SHP77 treated with DMSO at 0.1 percent for 48 hours (cell line): ENCODE measurements at places on chromosomes 1 and 21.

GRCh38 chr1:197413564-197413963, 145.5 kb downstream of the CRB1 start:
- DNase-seq: no peak

DNA sequence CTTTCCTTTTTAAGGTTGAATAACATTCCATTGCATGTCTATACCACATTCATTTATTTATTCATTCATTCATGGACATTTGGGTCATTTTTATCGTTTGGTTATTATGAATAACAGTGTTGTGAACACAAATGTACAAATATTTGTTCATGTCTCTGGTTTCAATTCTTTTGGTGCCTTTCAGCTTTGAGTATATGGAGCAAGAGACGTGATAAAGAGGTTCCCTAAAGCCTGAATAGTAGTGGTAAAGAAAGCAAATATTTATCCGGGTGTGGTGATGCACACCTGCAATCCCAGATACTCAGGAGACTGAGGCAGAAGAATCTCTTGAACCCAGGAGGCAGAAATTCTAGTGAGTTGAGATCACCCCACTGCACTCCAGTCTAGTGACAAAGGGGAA, 5.3 kb upstream of the RLF start:
- DNase-seq: no peak

GRCh38 chr1:87686136-87686495, 357.4 kb downstream of the LMO4 start:
- no peak for DNase-seq

GRCh38 chr21:42818328-42818749, 61.0 kb downstream of the WDR4 start:
- DNase-seq: no peak

DNA sequence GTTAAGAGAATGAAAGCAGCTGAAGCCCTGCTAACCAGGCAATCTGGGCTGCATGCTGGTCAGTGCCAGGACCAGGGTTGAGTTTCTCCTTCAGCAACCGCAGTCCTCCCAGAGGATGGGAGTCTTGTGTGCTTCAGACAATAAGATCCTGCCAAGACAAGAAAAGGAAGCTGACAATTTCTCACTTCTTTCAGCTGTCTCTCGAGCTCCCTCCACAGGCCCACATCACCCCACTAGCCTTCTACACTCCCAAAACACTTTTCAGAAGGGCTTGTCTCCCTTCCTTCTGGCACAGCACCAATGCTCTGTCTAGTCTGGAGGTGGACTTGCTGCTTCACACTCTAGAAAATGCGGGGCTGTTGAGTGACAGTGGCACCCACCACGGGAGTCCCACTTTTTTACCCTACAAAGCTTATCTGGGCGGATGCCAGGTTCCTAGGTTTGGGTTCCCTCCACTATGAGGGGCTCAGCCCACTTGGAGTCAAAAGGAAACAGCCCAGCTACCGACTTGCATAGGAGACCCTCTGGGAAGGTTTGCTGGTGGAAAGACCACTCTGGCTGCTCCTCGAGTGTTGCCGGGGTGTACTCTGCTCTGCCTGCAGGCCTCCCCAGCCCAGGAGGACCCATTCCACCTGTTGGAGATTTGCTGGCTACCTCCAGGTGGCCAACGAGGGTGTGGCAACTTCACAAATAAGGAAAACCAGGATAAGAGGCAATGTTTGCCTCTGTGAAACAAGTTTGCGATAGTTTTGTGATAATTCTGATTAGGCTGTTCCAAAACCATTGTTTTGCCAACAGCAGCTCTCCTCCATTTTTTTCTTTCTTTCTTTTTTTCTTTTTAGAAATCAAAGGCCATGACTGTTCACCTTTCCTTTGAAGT, 68.9 kb downstream of the TENT5C start:
- no peak for DNase-seq

- no peak for DNase-seq
Measured at GRCh38 chr1:49197081-49197480, 420.4 kb upstream of the BEND5 start.

DNA sequence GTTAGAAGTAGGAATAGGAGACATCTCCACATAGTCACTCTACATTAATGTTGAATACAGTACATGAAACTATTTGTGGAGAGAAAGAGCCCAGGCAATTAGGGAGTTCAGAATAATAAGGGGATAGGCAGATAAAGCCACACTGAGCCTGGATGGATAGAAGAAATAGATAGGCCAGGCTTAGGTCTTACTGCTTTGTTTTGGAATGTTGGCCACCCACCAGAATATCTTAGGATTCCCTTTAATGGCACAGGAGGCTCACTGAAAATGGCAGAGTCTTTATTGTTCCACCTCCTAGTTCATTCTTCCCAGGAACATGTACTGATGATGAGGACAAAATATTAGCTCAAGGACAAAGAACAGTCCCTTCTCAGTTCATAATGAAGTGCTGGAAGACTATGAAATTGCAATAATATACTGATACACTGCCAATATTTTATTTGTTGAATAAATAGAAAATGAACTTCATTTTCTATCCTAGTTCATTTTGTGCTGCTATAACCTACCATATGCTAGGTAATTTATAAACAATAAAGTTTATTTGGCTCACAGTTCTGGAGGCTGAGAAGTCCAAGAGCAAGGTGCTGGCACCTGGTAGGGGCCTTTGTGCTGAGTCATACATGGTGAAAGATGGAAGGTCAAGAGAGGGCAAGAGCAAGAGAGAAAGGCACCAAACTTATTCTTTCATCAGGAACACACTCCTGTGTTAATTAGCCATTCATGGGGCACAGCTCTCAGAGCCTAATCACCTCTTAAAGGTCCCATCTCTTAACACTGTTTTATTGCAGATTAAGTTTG, 87.3 kb downstream of the TBX15 start:
- DNase-seq: no peak
